C1 segment of cervical spinal cord (tissue), 14 donors: ENCODE measurements at places on chromosomes 3 and 15.

DNA sequence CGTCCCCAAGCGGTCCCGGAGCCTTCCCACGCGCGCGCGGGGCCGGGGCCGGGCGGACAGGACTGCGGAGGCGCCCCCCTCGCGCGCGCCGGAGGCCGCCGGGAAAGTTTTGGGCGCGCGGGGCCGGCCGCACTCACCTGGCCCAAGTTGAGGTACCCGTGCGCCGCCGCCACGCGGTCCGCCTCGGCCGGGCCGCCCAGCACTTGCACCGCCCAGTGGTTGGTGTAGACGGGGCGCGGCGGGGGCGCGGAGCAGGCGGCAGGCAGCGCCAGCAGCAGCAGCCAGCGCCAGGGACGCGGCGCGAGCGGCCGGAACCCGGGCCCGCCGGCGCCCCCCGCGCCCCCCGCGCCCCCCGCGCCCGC, 289 bp downstream of the PCSK6 start:
- no peak for DNase-seq

DNA sequence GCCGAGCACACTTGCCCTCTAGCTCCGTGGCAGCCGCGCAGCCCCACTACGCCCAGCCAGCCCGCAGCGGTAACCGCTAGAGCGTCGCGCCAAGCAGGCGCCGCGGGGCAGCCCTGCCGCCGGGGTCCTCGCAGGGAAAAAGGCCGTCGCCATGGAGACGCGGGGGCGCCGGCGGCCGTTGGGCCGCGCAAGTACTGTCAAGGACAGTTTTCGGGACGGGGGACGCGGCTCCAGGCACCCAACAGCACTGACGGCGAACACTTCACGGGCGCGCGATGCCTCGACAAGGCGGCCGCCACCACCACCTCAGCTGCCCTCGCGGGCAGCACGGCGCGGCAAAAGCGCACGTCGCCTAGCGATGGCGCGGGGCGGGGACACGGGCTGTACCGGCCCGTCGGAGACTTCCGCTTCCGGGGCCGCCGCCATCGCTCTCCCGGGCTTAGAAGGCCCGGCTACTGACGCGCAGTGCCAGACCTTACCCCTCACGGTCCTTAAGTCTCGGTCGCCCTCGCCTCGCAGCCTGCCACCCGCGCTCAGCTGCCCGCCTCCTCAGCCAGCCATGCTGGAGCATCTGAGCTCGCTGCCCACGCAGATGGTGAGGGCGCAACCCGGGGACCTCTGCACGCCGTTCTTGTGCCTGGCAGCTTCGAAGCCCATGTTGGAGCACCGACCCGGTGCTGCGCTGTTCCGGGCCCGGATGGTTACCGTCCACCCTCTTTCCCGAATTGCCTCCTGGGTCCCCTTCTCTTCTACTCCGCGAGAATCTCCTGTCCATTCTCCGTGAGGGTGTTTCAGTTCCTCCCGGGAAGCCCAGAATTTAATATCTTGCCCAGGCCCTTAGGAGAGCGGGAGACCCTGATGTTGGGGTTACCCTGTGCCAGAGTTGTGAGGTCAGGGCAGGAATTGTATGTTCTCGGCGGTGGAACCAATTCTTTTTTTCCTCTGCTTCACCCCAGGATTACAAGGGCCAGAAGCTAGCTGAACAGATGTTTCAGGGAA, at the start of the genes GLT8D1 and SPCS1:
GLT8D1 (minus strand) TSS at position 104 of the 999 bp plus-strand sequence. CDS start 5,331 bp downstream, outside the sequence.
SPCS1 (plus strand) TSS at position 419 of the 999 bp plus-strand sequence; CDS start at position 560, 141 bp downstream.
- peak; percentile 95 for DNase-seq

GRCh38 chr15:66630801-66631351, 65.1 kb upstream of the LCTL start:
- no peak for DNase-seq

GRCh38 chr15:76799760-76800159, 105.4 kb downstream of the SCAPER start:
- no peak for DNase-seq

DNA sequence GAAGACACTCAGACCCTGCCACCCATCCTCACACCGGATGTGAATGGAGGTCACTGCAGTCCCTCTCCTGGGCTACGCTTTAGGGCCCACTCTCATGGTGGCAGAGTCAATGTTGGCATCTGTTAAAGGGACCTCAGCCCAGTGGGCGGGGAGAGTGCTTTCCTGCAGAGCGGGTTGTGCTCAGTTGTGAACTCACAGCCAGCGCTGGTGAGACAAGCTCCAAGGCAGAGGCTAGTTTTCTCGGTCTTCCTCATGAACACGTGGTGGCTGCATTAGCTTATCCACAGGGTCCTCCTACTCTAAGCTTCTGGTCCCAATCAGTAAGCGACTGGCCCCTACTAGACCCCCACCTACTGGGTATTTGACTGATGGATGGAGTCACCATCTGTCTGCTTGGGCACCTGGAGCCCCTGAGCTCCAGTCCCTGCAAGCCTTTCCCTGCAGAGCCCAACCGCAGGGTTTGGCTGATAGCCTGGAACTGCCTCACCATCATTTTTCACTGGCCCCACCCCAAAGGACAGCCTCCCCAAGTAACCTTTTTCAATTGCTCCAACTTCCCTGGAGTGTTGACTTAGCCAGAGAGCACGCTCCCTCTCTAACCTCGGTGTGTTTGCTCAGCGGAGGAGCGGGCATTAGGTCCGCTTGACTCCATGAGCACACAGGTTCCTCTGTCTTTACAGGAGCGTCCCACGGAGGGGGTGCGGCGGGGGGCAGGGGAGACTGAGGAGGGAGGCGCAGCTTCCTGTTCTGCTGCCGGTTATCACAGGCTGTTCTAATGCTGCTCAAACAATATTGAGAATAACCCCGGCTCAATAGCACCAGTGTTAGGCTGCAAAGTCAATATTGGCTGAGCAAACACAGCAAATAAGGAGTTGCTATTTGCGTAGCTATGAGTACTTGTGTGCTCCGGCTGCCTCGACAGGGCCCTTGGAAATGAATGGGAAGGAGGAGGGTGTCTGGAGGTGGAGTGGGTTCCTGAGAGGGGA, 141.7 kb downstream of the RPLP1 start:
- no peak for DNase-seq

- DNase-seq = no peak
These were observed 108.5 kb upstream of the UNC13C start for GRCh38 chr15:53869806-53870073.

DNA sequence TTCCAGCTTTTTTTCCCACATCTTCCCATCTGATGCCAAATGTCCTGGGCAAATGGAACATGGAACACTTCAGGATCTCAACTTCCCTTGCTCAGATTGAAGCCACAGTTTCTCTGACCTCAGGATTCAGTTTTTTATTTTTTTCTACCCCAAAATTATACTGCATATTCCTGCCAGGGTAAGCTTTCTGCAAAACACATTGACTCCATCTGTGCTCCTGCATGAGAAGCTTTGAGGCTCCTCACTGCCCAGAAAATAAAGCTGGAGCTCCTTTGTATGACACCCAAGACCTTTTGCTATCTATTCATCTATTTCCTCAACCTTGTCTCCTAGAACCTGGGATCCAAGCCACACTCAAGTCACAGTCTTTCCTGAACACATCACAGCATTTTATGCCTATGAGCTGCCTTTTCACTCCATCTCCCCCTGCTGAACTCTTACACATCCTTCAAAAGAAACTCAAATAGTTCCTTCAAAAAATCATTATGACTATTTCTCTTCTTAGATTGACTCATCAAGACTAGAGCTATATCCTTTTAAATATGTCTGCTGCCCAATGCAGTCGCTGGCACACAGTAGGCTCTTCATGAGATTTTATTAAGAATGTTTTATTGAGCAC, 57.4 kb upstream of the PSMD6 start:
- DNase-seq = no peak

GRCh38 chr15:84749111-84749991, 959 bp downstream of the ZNF592 start:
- no peak for DNase-seq

DNA sequence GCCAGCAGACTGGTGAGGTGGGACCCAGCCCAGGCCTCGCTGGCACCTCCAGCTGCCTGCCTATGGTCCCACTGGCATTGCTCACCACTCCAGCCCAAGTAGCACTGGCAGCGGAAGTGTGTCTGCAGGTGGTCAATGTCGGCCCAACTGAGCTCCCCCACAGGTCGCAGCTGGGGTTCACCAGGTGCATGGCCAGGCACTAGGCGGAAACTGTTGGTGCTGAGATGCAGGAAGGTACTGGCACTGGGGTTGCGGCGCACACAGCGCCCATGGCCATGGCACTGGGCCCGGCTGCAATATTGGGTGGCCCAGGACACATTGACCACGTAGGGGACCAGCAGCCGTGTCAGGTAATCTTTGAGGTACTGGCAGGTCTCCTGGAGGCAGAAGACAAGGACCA, 4.4 kb downstream of the HYAL2 start:
- no peak for DNase-seq

DNA sequence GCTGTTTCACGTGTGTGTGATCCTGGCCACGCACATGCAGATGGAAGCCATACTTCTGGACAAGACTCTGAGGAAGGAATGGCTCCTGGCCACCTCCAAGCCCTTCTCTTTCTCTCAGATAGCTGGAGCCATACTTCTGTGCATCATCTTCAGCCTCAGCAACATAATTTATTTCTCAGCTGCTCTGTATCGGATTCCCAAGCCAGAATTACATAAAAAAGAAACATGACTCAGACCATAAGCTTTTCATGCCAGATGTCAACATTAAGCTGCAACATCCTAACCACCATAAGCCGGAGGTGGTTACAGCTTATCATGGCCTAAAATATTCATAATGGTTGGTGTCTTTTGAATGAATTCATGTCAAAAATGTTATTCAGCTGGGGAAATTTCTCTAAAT, 10.6 kb upstream of the KIF23 start:
- no peak for DNase-seq

DNA sequence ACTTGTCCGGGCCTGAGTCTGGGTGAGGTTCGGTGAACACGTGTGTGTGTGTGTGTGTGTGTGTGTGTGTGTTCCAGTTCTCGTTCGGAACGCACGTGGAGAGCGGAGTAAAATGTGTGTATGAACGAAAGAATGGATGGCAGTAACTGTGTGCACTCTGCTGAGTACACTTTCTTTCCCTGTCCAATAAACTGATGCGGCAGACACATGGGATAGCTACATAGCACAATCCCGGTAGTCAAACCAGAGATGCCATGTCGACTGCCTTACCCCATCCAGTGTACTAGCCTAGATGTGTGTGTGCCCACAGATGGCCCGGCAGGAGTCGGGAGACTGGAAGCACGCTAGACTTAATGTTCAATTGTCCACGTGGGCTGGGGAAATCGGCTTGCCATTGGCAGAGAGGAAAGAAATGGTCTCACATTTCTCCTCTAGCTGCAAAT, 507 bp upstream of the GOLIM4 start:
- no peak for DNase-seq

DNA sequence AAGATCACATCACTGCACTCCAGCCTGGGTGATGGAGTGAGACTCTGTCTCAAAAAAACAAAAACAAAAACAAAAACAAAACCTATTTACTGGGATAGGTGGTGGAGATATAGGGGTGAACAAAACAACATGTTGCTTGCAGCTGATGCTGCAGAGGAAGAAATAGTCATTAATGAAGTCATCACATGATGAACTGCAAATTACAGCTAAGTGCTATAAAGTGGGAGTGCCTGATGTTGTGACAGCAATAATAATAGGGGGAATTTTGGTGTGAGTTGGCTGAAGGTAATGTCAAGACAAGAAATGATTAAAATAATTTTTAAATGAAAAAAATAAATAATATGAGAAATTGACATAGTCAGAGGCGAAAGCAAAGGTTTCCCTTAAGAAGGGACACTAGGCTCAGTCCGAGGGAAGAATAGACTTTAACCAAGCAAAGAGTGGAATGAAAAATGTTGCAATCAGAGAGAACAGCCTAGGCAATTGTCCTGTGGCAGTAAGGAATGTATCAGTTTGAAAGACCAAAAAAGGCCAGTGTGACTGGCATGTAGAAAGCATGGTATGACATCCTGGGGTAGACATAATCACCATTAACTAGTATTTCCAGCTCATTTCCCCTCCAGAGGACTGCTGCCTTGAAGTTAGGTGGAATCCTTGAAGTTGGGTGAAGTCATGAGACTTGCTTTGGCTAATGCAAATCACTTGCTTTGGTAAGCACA, 14.7 kb upstream of the PIK3CB start:
- no peak for DNase-seq

DNA sequence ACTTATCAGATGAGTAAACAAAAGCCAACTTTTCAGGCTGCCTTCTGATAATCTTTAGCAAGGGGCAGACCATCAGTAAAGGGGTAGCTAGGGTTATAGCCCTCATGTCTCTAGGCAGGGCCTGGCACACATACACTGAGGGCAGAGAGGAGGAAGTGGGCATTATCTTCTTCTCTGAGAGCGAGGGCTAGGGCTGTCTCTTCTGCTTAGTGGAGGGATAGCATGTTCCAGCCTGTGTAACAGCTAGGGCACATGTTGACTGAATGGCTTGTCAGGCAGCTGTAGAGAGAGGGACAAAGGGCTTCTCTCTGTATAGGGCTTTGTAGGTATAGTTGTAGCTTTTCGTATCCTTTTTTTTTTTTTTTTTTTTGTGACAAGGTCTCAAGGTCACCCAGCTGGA, 17.8 kb downstream of the CRTC3 start:
- DNase-seq = no peak

DNA sequence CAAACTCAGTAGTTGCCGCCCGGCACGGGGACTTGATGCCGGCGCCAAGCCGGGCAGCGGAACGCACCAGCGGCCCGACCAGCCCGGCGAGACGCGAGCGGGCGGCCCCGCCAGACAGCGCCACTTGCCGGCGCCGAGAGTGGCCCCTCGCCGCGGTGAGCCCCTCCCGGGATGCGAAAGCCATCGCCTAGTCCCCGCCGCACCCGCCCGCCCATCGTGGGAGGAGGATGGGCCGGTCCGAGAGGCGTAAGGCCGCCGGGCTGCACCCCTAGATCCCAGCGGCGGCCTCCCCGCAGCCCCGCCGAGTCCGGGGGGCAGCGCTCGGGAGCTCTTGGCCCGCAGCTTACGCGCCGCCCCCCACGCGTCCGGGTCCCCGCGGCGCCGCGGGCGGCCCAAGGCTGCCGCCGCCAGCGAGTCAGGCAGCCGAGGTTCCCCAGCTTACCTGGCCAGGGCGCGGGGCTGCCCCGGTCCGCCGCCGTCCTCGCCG, 609 bp downstream of the GOLGA8A start:
- DNase-seq = no peak

- no peak for DNase-seq
These were observed 65.5 kb upstream of the DCBLD2 start for GRCh38 chr3:98966862-98967546.

DNA sequence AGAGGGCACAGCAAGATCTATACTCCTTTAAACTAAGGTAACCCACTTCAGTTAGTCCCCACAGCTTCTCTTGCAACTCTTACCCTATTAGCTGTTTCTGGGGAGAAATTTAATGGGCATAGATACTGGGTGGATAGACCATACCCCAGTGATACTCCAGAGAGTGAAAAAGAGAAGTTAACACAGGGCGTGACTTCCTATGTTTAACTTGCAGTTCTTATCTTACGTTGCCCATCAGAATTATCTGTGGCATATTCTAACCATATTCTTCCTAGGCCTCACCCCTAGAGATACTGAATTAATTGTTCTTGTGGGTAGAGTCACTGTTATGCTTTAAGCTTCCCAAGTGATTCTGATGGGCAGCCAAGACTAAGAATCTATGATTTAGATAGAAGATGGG, 485.4 kb upstream of the TPRG1 start:
- no peak for DNase-seq

- DNase-seq = no peak
These were observed 24.6 kb downstream of the ZBED2 start for GRCh38 chr3:111570404-111571030.

GRCh38 chr15:26126819-26127387, 263.8 kb upstream of the ATP10A start:
- DNase-seq = no peak

- no peak for DNase-seq
These were observed 20.7 kb upstream of the ERC2 start for GRCh38 chr3:56488812-56489600.

GRCh38 chr3:8399686-8400085, 101.9 kb upstream of the LMCD1 start:
- DNase-seq = no peak
